ENCODE measurements at places on chromosomes 3 and 15. TPM values are rescaled to one million over a fixed set of nuclear protein-coding genes. Genes with fewer than 3 reads are reported as not detected.

DNA sequence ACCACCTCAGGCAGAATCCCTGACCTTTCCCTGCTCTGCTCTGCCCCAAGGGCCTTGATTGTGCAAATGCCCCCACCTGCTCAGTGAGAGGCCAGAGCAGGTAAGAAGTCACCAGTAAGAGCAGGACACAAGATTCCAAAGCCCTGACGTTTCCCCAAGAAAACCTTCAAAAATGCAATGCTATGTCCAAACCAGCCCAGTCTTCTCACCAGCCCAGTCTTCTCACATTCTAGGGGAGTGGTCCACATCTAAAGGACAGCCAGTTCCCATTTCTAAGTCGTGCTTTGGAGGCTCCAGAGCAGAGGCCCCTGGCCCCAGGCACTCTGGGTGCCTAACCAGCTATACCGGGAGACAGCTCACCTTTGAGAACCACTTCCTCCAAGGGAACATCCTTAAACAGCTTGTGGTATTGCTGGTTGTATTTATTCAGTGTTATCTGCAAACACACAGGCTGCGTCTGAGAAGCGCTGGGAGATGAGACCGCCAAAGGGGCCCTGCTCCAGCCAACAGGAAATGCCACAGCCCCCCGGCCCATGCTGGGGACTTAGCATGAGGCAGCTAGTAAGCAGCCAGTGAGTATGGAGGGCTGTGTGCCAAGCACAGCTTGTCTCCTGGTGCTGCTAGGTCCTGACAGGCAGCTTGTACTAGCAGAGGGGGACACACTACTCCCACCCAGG is 29.3 kb downstream of the GRAMD2A start:
- DNase-seq: peak; percentile 38

GRCh38 chr3:89216016-89216739 is 108.8 kb downstream of the EPHA3 start:
- DNase-seq: peak; percentile 17

DNA sequence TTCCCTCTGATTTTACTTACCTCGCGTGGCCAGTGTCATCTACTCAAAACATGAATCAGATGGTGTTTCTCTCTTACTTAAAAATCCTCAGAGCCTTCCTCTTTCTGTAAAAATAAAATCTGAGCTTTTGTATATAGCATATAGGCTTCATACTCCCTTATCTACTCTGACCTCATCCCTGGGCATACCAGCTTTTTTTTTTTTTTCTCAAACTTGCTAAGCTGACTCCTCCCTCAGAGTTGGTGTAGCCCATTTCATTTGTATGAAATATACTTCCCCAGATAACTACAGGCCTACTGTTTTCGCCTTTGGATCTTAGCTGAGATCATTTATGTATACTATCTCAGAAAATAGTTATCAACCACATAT is 648.9 kb upstream of the ALCAM start:
- DNase-seq: peak; percentile 68

- no peak for DNase-seq
Observed at GRCh38 chr15:98855815-98856531, 151.6 kb downstream of the PGPEP1L start.

GRCh38 chr3:183862610-183863009 is 22.1 kb downstream of the PARL start:
- no peak for DNase-seq

DNA sequence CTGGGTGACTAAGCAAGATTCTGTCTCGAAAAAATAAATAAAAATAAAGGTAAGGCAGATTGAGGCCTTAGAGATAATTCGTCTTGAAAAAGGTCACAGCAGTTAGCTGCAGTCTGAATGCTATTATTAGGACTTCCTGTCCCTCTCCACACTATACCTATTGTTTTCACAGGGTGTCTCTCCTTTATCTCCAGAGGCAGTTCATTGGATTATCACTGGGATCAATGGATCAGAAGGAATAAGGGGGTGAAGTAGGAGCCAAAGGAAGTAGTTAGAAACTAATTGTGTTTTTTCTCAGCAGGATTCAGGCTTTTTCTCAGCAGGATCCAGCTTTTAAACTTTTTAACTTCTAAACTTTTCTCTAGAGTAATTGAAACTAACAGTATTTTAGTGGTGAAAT is 326.9 kb downstream of the IL5RA start:
- DNase-seq: no peak

DNA sequence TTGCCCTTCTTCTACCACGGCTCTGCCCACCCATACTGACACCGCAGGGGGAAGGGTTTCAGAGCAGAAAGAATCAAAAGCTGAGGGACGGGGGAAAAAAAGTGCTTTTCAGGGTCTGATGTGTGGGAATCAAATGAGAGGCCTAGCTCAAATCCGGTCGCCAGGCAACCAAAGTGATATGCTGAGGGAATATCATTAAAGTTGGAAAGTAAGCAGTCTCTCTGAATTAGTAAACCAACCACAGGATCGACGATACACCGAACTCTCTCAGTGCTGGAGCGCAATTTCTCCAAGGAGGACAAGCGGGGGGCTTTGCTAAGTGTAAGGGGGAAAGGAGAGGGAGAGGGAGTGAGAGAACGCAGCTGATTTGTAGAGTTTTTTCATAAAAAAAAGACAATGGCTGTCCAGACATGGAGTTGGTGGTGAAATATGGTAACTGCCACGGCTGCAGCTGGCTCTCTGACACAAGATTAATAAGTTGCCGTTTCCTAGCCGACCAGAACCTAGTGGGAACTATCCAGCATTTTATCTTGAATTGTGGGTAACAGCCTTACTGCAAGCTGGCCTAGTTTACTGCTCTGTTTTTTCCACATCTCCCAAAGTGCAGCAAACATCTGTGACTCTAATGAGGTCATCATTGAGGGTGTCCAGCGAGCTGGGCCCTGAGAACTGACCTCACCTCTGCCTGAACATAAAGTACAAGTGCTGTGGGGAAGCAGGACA is 530.2 kb downstream of the SOX2 start:
- no peak for DNase-seq

GRCh38 chr3:1079662-1080061 is 13.2 kb upstream of the CNTN6 start:
- no peak for DNase-seq

DNA sequence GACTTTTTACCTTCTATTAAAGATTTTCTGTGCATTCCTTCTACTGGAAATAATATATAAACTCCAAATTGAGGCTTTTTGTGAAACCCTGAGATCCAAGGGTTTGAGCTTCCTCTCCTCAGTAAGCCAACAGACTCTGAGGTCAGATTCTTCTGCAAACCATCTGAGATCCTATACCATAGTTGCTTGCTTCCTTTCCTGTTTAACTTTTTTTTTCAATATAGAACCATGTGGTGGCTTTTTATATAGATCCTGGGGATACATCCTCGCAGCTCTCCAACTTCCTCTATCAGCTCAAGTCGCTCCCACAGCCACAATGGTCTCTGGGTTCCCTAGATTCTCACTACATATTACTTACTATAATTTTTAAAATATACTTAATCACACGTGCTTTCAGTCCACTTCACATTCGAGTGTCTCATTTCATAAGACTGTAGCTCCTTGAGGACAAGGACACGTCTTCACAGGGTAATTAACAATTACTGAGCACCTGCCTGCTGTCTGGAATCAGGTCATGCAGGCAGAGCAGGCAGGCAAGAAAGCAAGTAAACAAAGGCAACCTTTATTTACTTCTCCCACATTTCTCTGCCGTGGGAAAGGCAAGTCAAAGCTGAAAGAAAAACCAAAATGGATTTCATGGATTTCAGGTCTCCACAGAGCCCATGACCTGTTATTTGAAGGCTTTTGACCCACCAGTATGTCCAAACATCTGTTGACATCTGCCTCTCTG is 941.5 kb downstream of the FHIT start:
- no peak for DNase-seq

DNA sequence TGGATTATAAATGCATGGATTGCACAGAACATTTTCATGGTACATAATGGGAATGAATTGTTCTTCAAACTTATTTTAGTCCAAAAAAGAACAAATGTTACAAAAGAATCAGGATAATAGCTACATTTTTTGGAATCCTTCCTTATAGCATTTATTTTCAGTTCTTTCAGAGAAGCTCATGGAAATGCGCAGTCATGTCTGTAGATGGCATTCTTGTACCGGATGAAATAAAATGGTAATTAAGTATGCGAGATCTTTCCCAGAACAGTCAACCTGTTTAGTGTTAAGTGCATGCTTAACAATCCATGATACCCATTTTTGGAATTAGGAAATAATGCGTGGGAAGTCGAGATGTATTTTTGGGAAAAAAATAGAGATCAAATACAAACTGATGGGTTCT is 38.2 kb upstream of the GOLGA8B start:
- DNase-seq: peak; percentile 58

GRCh38 chr15:47470983-47471382 is 246.3 kb upstream of the SEMA6D start:
- DNase-seq: peak; percentile 67

DNA sequence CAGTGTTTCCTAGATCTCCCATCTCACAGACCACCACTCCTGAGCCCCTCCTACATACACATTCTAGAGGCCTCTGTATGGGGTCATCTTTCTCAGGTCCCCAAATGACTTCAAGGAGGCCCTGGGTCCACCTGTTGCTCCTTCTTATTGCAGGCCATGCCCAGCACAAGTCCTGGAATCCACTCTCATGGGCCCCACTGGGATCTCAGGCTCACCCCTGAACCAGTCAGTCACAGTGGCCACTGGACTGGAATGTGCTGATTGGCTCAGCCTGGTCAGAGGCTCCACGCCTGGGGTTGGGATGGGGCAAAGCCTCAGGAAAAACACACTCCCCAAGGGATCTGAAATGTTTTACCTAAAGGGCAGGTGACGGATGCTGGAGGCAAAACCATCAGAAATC is 55.7 kb downstream of the SPSB4 start:
- DNase-seq: no peak

DNA sequence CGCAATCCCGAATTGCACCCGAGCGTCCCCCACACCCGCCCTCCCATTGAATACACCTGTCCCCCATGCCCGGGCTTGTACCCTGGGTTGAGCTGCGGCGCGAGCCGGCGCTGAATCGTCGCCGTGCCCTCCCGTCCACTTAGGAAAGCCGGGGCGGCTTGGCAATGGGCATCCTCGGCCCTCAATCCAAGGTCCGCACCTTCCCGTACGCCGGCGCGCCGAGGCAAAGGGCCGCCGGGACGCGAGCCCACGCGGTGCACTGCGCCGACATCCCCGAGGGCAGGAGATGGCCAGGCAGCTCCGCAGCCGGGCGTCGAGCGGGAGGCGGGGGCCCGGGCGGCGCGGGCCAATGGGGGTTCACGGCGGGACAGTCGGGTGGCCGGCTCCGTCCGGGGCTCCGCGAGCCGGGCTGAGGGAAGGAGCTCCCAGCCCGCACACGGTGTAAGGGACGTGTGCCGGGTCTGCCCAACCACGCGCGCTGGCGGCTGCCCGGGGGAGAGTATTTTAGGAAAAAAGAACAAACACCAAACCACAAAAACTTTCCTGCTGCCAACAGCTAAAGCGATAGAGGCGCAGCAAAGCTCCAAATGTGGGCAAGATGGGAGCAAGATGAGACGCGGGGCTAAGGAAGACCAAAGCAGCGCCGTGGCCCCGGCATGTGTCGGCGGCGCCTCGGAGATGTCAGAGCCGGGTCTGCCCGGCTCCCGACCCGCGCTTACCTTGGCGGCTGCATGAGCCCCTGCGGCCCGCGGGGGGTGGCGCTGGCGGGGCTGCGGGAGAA is 621 bp downstream of the RGMA start:
- DNase-seq: no peak

DNA sequence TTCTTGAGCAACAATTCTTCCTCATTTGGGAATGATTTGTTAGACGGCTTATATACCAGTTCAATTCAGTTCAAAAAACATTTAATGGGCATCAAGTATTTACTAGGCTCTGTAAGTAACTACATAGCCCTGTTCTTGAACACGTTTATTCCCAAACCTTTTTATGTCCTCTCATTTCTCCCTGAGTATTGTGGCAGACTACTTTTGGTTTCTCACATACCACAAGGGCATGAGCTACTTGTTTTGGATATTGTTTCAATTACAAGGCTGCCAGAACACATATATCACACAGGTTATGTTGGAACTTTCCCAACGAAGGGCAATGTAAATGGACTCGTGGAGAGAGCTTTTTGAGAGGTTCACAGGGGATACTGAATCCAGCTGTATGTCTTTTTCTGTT is 363.8 kb upstream of the NAALADL2 start:
- DNase-seq: peak; percentile 8

DNA sequence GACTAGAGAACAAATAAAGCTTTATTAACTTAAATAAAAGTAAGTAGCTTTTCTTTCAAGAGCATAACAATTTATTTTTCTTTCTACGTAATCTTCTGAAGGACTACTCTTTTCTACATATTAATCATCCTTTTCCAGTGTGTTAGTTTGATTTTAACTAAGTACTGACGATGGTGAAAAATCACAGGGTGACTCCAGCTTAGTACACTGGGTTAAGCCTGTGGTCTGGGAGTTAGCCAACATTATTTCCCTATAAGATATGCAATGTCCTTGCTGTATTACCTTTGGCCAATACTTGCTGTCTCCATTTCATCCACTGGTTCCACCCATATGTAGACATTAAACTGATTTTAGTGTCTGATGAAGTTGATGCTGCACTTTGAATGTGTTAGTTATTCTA is 508.6 kb upstream of the SUCLG2 start:
- DNase-seq: no peak

DNA sequence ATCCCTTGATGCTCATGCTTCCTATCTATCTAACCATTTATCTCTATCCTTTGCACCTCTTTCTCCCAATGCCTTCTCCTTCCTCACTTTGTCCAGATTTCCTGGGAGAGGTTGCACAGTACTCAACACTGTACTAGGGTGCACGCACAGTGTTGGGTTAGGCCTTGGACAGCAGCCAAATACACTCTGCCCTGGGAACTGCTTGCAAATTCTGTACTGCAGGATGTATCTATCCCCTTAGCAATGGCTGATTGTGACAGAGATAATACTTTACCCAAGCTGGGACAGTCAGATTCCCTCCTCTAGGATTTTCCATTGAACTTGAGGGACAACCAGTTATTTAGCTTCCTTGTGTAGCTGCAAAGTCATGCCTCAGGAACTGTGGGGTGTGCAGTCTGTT is 113.3 kb downstream of the IL20RB start:
- DNase-seq: no peak

DNA sequence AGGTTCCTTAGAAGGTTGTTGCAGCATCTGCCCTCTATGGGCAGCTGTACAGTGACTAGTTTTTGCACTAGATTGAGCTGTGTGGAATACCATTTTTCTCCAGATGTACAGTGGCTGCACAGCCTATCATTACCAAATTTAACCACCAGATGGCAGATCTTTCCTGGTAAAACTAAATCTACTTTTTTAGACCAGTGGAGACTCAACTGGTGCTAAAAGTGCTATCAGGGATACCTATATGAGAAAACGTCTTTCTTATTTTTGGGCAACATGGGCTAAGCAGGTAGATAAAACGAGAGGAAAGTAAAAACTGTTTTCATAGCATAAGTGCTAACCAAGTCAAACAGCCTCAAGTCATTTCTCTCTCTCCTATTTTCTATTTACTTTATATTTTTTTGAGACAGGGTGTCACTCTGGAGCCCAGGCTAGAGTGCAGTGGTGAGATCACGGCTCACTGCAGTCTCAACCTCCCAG is 21.2 kb downstream of the IGSF10 start:
- DNase-seq: peak; percentile 78

GOLGA6B gene
- total RNA-seq: not detected

C2CD4B gene
- not detected for total RNA-seq

All from IMR-90 (cell line).